Right kidney (tissue), 9 donors: ENCODE measurements at places on chromosomes 6 and 20.

- peak; percentile 4 for DNase-seq
These were observed 871.6 kb upstream of the GJE1 start for GRCh38 chr6:141261016-141261671.

DNA sequence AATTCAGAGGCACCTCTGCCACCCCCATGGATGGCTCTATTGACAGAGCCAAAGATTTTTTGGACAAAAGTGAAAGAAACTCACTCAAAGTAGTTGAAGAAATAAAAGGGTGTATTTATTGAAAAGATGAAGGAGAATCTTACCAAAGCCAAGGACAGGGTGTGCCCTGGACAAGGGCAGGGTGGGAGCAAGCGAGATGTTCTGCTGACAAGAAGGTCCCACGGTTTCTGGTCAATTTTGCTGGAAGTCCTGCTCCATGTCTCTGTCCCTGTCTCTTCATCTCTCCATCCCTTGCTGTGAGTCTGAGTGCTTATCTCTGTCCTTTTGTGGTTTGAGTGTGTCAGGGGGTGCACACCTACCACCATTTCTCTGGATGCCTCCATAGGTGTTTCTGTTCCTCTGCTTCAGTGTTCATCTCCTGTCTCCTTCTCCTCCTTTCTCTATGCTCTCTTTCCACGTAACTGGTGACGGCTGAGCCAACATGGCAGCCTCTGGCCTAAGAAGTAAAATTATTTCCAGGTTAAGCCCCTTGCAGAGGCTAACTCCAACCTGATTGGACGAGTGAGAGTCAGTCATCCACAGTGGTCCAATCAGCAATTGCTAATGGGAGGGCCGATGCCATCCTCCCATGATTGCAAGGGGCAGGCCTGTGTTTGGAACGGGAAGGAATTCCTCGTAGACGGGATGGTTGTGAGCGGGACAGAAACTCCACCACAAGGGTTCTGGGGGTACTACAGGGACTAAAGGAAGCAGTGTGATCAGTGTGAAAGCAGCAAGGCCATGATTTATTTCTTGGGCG lies 502.1 kb upstream of the CDH4 start:
- DNase-seq = no peak

- peak; percentile 25 for DNase-seq
These were observed 5.8 kb upstream of the TBXT start for GRCh38 chr6:166173281-166173951.

DNA sequence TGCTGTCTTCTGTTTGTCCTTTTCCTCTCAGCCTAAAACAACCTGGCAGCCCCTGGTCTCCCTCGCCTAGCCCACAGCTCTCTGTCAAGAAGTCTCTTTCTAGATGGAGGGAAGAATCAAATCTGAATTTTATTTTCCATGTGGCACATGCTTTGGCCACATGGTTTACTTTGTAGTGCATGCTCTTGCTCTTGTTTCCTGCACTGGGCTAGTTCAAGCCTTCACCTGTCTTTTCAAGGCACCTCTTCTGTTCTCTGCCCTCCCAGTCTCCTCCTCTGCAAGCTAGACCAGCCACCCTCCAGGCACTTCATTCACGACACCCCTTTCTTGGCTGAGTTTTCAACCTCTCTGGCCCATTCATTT lies 7.6 kb downstream of the PPP1R14C start:
- DNase-seq = no peak

- DNase-seq = peak; percentile 5
These were observed 577 bp upstream of the C6orf141 start for GRCh38 chr6:49549691-49550491.

DNA sequence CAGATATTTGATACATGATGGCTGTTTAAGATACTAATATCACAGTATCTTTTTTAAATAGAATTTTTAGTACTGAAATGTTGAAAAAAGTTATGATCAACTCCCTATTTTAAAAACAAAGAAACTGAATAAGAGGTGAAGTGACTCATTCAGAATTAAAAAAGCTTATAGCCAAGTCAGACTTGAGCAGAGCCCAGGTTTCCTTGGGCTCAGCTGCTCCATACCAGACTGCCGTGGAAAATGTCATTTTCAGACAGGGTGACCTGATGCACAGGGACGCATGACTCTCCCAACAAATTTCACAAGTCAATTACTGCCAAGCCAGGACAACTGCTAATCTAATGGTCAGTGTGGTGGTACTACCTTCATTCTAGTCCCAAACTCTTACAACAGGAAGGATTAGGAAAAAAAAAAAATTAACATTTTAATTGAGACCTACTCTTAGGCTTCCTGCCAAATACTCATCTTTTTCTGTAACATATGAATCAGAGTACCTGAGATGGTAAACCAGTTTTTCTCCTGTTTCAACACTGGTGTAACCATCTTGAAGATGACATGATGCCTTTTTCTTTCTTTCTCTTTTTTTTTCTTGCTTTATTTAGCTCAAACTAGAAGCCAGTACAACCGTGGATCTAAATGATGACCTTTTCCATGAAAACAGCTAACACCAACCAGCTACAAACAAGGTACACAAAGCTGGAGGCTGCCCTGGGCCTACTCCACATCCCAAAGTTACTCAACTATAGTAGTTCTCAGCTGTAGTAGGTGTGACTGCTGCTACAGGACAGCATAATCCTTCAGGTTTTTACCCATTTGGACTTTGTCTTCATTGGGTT lies 30.5 kb downstream of the SLC22A23 start:
- DNase-seq = no peak

- DNase-seq = peak; percentile 58
These were observed 1.1 kb downstream of the TCP11 start for GRCh38 chr6:35139924-35140638.

- no peak for DNase-seq
These were observed 47.4 kb downstream of the GMDS start for GRCh38 chr6:2197984-2198383.

DNA sequence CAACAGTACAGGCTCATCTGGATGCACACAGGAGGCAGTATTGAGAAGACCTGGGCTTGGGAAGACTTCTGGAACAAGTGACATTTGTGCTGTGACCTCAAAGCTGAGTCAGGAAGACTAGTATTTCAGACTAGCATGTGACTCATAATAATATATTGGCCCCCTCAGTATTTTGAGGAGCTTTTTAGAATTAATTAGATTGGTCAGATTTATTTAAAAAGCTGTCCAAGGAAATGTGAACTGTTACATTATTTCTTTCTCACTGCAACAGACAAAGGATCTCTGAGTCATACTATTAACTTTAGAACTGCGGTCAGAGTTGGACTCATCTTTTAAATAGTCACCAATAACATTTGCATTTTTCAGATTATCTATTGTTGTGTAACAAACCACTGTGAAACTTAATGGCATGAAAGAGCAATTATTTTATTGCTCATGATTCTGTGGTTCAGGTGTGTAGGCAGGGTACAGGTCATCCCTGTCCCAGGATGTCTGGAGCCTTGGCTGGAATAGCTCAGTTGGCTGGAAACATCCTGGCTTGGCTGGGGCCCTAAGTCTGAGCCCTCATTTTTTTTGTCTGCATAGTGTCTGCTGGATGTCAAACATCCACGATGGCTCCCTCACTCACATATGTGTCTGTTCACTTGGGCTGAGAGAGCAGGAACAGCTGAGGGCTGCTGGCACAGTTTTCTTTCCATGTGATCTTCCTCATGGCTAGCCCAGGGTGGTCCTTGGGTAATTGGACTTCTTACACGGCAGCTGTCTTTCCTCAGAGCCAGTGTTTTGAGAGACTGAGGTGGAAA lies 46.9 kb downstream of the MAP3K4 start:
- DNase-seq = no peak

- DNase-seq = no peak
These were observed 94.1 kb downstream of the YTHDF1 start for GRCh38 chr20:63121749-63122405.
